Activated T-cell treated with anti-CD3 and anti-CD28 coated beads, Interleukin-2, amount 50 U/mL, for 4 hours (primary cell): ENCODE measurements at places on chromosomes 7 and 10. TPM values are rescaled to one million over a fixed set of nuclear protein-coding genes. Genes with fewer than 3 reads are reported as not detected.
A peak's percentile ranks its signal among the peaks of the same experiment; 100 is the strongest.

GRCh38 chr7:96728139-96728538, 18.5 kb upstream of the SEM1 start:
- DNase-seq: no peak

- no peak for DNase-seq
Measured at GRCh38 chr7:18019555-18019954, 8.1 kb downstream of the PRPS1L1 start.

GRCh38 chr7:128993419-128993818, 55.7 kb downstream of the IRF5 start:
- no peak for DNase-seq

DNA sequence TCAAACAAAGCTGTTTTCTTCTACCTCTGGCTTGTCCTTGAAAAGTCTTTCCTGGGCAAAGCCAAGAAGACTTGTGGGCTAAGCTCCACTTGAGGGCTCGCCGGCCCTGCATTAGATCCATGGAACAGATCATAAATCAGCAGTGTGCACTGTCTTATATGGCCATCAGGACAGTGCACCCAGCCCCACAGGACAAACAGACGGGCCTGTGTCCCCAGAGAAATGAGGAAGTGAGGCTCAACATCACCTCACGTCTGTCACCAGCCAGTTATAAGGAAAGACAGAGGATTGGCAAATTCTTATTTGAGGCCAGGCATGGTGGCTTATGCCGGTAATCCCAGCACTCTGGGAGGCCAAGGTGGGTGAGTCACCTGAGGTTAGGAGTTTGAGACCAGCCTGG, 12.3 kb upstream of the IFT22 start:
- DNase-seq: no peak

DNA sequence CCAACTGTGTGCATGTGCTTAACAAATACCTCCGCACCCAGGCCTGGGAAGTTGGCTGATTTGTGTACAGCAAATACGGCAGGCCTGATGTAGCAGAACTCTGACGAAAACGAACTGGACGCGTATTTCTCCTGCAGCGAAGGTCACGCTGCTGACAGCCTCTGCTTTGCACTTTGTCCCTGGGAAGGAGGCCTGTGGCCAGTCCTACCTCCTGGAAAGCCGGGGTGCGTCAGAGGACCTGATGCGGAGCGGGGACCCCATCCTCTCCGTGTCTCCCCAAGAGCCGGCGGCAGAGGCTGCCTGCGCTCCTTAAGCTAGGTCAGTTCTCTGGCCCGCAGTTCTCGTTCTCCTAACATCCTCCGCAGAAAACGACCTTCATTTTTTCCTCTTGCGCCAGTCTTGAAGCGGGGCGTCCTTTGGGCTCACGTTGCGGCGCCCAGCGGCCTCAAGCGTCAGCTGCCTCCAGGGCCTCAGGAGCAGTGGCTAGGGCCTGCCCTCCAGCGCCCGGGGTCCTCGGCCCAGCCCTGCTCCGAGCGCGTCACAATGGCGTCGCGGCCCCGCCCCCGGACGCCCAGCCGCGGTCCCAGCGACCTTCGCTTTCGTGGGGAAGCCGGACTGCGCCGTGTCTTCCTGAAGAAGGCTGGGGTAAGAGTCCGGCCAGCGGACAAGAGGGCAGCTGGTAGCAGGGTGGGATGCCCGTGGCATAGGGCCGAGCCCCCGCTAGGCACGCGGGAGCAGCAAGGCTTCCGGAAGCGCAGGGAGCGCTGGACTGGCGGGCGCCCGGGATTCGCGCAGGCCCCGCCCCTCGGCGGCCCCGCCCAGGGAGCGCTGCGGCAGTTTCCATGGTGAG, at the start of gene ZNF487:
ZNF487 (plus strand) TSS at position 821 of the 850 bp plus-strand sequence. CDS start 38,703 bp downstream, outside the sequence.
- DNase-seq: peak; percentile 77

- DNase-seq: no peak
Measured at GRCh38 chr7:133183042-133183794, 69.7 kb upstream of the EXOC4 start.

DNA sequence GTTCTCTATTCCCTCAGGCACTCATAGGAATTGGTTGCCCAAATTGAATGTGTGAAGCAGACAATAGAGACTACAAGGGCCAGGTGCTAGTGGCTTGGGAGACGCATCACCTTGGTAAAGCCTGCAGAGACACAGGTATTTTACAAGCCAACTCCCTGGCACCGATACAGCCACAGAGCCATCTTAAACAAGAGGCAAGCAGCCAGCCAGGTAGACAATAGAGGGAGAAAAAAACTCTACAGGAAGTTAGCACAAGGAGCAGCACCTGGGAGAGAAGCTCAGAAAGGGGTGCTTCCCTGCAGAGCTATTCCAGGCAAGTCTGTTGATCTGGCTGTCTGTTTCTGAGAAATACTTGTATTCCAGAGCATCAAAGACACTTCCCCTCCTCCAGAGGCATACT, 43.0 kb upstream of the CDK1 start:
- no peak for DNase-seq

DNA sequence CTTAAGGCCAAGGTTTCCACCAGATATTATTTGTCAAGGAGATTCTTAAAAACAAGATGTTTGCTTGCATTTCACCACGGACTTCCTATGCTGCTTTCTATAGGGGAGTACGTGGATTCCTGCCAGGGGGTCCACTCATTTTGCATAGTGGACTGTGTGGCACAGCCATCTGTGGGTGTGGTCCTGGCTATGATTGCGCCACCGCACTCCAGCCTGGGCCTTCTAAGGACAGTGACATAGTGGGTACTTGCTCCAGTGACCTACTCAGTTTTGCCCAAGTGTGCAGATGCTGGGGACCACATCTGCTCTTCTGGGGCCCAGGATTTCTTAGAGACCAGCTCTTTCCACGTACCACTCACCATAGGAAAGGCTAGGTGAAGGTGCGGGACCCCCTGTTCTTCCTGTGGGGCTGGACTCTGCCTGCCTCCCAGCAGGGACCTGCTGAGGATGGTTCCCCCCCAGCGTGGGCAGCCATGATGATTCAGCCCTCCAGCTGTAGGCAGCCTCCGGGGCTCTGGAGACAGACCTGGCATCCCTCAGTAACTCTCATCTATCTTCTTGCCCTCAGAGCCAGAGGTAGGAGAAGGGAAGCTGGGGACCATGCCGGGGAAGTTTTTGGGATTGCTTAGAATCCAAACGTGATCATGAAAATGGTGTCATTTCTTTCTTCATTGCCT, 42.9 kb downstream of the HK1 start:
- DNase-seq: no peak

GRCh38 chr7:142556740-142557139, 192.5 kb upstream of the PRSS1 start:
- no peak for DNase-seq

- no peak for DNase-seq
Measured at GRCh38 chr10:88281592-88282347, 301.3 kb downstream of the RNLS start.

- no peak for DNase-seq
Measured at GRCh38 chr7:95886501-95887090, 114.2 kb downstream of the DYNC1I1 start.

DNA sequence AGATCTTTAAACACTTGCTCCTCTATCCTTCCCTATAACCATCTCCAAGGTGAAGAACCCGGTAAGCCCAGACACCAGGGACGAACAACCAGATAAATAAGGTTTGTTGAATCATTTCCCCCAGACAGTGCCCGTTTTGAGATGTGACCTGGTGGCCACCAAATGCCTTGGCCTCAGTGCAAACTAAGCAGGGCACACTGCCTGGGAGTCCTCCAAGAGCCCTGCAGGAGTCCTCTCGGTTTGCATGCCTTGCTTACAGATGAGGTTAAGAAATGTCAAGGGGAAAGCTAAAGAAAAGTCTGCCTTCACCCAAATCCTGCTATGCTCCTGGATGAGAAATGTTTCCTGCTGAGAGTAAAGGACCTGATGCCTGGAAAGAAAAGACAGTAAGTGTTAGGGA, 31.6 kb downstream of the SLIT1 start:
- DNase-seq: no peak

- no peak for DNase-seq
Measured at GRCh38 chr7:29362380-29362779, 167.8 kb downstream of the CHN2 start.

GRCh38 chr10:22483132-22483531, 137.8 kb downstream of the SPAG6 start:
- no peak for DNase-seq

- no peak for DNase-seq
Measured at GRCh38 chr7:21030237-21030871, 243.7 kb upstream of the SP8 start.

GRCh38 chr10:125953778-125954385, 57.5 kb downstream of the FANK1 start:
- no peak for DNase-seq

DNA sequence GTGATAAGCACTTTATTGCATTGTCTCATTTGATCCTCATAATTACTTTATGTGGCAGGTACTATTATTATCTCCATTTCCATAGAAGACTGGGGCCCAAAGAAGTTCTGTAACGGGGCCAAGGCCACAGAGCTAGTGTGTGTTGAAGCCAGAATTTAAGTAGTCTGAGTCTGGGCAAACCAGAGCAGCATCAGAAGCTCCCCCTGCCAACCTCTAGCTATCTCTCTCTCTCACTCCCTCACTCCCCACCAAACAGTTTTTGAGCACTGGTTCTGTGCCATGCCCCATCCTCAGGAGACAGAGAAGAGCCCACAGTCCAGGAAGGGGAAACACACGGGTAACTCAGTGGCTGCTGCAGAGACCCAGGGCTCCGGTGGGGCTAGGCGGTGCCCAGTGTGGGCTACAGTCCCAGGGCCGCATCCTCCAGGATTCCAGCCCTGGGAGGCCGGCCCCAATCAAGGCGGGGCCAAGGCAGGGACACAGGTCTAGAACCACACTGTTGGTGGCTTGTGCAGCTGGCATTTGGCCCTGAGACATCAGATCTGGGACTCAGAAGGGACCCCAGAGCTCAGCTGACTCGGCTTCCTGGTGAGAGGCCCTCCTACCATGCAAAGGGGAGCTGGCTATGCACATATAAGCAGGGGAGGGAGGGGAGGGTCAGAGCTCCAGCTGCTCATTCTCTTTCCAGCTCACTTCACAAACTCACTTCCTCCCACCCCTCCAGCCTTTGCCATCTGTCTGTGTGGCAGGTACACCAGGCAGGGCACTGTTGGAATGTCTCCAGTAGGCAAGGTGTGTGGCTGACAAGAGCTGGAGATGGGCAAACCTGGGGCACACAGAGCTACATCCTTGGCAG, 34.4 kb downstream of the COL13A1 start:
- no peak for DNase-seq

GRCh38 chr7:74275401-74275881, 13.8 kb upstream of the CLIP2 start:
- no peak for DNase-seq

- DNase-seq: no peak
Measured at GRCh38 chr10:113345826-113346624, 206.8 kb upstream of the HABP2 start.

GRCh38 chr7:2015251-2015871, 217.4 kb downstream of the MAD1L1 start:
- DNase-seq: no peak

GRCh38 chr10:98408799-98409198, 6.2 kb downstream of the PYROXD2 start:
- no peak for DNase-seq

- DNase-seq: no peak
Measured at GRCh38 chr7:8261711-8262695, at the start of gene ICA1. Gene ICA1 (minus strand): TSS chr7:8262167. CDS start chr7:8235926, 26,241 bp downstream.

DNA sequence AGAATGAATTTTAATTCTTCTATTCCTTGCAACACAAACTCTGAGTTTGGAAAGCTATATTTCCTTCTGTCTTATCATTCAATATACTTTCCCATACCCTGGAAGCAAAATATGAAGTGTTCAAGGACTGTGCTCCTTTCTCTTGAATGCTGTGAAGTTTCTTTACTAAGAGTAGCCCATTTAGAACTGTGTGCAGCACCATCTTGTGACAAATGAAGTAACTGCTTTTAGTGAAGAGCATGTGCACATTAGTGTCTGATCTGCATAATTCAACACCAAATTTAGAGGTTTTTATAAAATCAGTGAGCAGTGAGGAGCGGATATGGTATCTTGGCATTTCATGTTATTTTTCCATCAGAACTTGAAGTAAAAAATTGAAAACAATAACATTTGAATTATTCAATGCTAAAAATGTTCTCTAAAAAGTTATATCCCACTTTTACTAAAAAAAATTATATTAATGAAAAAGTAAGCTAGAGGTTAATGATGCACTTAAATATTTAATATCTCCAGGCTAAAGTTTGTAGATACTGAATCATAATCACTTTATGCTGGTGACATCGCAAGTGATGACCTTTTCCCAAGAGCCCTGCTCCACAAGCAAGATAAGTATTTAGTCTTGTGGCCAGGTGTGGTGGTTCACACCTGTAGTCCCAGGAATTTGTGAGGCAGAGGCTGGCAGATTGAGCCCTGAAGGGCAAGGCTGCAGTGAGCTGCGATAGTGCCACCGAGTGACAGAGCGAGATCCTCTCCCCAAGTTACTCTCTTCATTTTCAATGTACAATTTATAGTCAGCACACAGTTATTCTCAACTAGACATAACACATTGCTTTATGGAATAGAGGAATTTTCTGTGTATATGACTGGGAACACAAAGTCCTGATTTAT, 108.8 kb upstream of the PCLO start:
- DNase-seq: no peak

Gene JAKMIP3
- 0.08 TPM for total RNA-seq

Gene CAPZA2
- 172 TPM for total RNA-seq

Gene PRSS37
- not detected for total RNA-seq

Gene VWC2
- total RNA-seq: not detected

Gene VPS37D
- 0.25 TPM for total RNA-seq

Gene RBM17
- 237 TPM for total RNA-seq

Gene CYP3A7
- not detected for total RNA-seq

Gene PTN
- not detected for total RNA-seq

Gene CCL24
- total RNA-seq: not detected

Gene GPR26
- total RNA-seq: not detected

Gene TFR2
- total RNA-seq: 11.8 TPM

Gene SPDYE8
- not detected for total RNA-seq

Gene STK32C
- total RNA-seq: 15.3 TPM

Gene PARD3
- 0.53 TPM for total RNA-seq

Gene CHCHD2
- 810 TPM for total RNA-seq
